PC-3 (cell line): ENCODE measurements at places on chromosomes 11 and 22. TPM values are rescaled to one million over a fixed set of nuclear protein-coding genes. Genes with fewer than 3 reads are reported as not detected.
A peak's percentile ranks its signal among the peaks of the same experiment; 100 is the strongest.

The ABCG4 gene
- 0.15 and 0.63 TPM in 2 replicates for total RNA-seq

The MIOX gene
- not detected in 2 replicates for total RNA-seq

The PDE3B gene
- total RNA-seq: 0.11 TPM in 1 of 2 replicates, not detected in the other

The KDM4E gene
- not detected in 2 replicates for total RNA-seq

The MMP1 gene
- 6.5 and 7.3 TPM in 2 replicates for total RNA-seq

The GSTT2 gene
- not detected in 2 replicates for total RNA-seq

- peaks cover 29% of the 10 kb centered on the region for H3K36me3 ChIP-seq
- H3K4me1 ChIP-seq: peaks cover 19% of the 10 kb centered on the region
- no peak overlapping the region for H3K4me3 ChIP-seq
- no peak for DNase-seq
- H3K27me3 ChIP-seq: no peaks in the 10 kb centered on the region
- no peak overlapping the region for H3K27ac ChIP-seq
Observed at GRCh38 chr11:396948-397548, 3.0 kb downstream of the PKP3 start.

DNA sequence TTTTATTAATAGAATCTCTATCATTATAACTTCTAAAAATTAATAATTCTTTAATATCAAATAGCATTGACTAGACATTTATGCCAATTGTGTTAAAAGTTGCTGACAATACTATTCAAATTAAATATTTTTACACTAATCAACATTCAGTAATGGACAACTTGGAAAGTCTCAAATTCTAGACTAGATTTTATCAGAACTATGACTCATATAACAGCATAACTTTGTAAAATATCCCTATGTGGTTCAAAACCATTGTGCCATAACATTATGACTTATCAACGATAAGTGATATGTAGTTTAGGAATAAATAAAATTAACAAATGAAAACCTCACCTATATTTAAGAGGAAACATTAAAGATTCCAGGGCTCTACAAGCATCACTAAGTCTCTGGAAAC is 291.8 kb downstream of the SBF2 start:
- DNase-seq: peak; percentile 35
- no peaks in the 10 kb centered on the region for H3K36me3 ChIP-seq
- no peaks in the 10 kb centered on the region for H3K27me3 ChIP-seq
- H3K4me1 ChIP-seq: peaks cover 5% of the 10 kb centered on the region; the same call in 1 of the 2 replicates

- H3K4me3 ChIP-seq: no peak overlapping the region
- H3K27ac ChIP-seq: no peak overlapping the region
- H3K36me3 ChIP-seq: no peaks in the 10 kb centered on the region
- H3K27me3 ChIP-seq: no peaks in the 10 kb centered on the region
Observed at GRCh38 chr11:122042981-122043380, 73.0 kb downstream of the BLID start.

- H3K27ac ChIP-seq: no peak overlapping the region
- no peak for DNase-seq
- H3K4me3 ChIP-seq: no peak overlapping the region
- H3K27me3 ChIP-seq: no peaks in the 10 kb centered on the region
Observed at GRCh38 chr11:72283947-72284346, 40.0 kb upstream of the PHOX2A start.

DNA sequence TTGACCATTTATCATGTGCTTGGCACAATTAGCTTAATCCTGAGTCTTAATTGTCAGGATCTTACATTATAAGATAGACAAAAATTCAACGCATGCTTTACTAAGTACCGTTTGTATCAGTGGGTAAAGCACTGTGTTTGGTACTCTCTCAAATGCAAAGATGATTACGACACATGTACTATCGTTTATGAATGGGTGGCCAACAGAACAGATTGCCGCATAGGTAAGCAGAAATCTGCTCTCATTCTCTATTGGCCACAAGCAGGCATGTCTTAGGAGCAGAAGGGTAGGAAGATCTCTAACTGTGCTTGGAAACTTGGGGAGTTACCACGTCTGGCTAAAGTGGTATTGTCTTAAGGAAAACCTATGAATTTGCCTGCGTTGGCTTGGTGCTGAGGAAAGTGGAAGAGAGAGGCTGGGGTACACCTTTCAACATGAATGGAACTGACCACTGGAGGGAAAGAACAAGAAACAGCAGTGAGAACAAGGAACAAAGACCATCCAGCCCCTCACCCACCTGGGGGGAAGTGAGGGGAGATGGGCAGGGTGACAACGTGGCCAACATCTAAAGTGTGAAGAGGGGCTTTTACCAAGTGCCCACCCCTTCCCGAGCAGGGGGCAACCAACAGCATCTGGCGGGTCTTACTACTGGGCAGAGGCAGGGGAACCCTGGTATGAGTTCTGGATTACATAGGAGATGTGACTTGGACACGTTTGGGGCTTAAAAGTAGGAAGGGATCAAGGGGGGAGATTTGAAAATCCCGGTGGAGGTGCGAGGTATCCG is 1.0 kb upstream of the TUBA8 start:
- DNase-seq: no peak
- H3K36me3 ChIP-seq: no peaks in the 10 kb centered on the region
- no peak overlapping the region for H3K27ac ChIP-seq
- no peaks in the 10 kb centered on the region for H3K27me3 ChIP-seq
- no peaks in the 10 kb centered on the region for H3K4me1 ChIP-seq
- peak overlapping the region; percentile 63; the same call in 1 of the 2 replicates for H3K4me3 ChIP-seq

DNA sequence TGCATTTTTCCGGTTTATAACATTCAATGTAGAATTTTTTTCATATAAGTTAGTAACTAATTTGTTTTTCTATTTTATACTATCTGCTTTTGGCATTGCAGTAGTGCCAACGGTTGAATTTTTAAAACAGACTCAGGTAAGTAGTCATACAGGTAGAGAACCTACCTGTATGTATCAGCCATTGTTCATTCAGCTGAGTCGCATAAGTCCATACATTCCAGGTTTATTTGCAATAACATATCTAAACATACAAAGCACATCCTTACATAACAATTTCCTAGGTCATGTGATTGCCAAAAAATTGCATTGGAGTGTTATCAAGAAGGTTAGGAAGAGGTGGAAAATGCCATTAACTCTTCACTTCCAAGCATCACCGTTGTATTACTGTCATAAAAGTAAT is 1059.3 kb upstream of the CNTN5 start:
- H3K4me1 ChIP-seq: peaks cover 12% of the 10 kb centered on the region
- no peaks in the 10 kb centered on the region for H3K36me3 ChIP-seq
- no peak overlapping the region for H3K4me3 ChIP-seq
- H3K27ac ChIP-seq: no peak overlapping the region
- no peak for DNase-seq
- no peaks in the 10 kb centered on the region for H3K27me3 ChIP-seq

DNA sequence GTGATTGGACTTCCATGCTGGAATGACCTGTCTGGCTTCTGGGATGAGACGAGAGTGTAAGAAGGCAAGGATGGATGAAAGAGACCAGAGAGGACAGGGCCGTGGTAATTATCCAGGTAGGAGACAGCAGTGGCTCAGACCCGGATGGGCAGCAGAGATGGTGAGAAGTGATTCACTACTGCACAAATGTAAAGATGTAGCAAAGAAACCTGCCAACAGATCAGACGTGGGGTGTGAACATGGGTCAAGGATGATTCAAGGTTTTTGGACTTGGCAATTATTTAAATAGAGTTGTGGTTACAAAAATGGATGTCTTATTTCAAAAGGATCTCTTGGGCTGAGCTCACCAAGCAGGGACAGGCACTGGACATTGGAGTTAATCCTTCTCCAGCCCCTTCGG is 32.7 kb downstream of the RIBC2 start:
- H3K27me3 ChIP-seq: no peaks in the 10 kb centered on the region
- DNase-seq: no peak
- H3K4me3 ChIP-seq: no peak overlapping the region
- H3K36me3 ChIP-seq: no peaks in the 10 kb centered on the region
- no peak overlapping the region for H3K27ac ChIP-seq

DNA sequence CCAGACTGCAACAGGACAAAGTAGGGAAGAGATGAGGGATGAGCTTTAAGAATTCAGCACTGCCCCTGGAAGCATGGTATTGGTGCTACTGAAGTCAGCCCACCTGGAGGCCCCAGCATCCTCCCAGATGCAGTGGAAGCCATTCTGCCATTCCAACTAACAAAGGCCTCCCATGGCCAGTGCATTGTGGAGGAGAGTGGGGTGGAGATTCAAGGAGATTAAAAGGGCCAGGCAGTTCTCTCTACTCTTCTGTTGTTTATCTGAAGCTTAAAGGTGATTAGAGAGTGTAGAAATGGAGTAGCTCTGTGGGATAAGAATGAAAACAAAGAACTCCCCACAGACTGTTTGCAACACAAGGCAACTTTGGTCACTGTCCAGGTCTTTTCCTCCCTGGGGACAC is 24.1 kb upstream of the TSKU start:
- H3K36me3 ChIP-seq: no peaks in the 10 kb centered on the region
- no peaks in the 10 kb centered on the region for H3K27me3 ChIP-seq
- no peak overlapping the region for H3K27ac ChIP-seq
- no peak overlapping the region for H3K4me3 ChIP-seq

- no peak overlapping the region for H3K4me3 ChIP-seq
- no peaks in the 10 kb centered on the region for H3K27me3 ChIP-seq
- H3K36me3 ChIP-seq: no peaks in the 10 kb centered on the region
- DNase-seq: peak; percentile 66
- no peak overlapping the region for H3K27ac ChIP-seq
Observed at GRCh38 chr11:103608566-103608965, 427.9 kb upstream of the DDI1 start.

DNA sequence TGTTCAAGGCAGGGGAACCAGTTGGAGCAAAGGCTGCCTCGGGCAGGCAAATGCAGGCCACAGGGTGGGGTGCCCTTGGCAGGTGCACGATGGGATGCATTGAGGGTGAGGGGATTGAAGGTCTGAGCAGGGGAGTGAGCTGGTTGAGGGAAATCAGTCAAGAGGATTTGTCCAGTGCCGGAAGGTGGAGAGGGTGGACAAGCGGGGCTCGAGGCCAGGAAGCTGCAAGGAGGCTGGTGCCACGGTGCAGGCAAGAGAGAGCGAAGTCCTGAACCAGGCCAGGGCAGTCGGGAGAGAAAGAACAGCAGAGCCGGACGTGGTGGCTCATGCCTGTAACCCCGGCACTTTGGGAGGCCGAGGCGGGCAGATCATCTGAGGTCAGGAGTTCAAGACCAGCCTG is 10.4 kb upstream of the MS4A10 start:
- H3K4me3 ChIP-seq: no peak overlapping the region
- no peaks in the 10 kb centered on the region for H3K27me3 ChIP-seq
- H3K27ac ChIP-seq: no peak overlapping the region
- H3K4me1 ChIP-seq: peaks cover 11% of the 10 kb centered on the region
- DNase-seq: no peak

GRCh38 chr22:36839356-36840073 is 21.3 kb upstream of the NCF4 start:
- peak overlapping the region; percentile 57 for H3K27ac ChIP-seq
- no peak overlapping the region for H3K4me3 ChIP-seq
- no peaks in the 10 kb centered on the region for H3K27me3 ChIP-seq
- peaks cover 22% of the 10 kb centered on the region for H3K4me1 ChIP-seq

DNA sequence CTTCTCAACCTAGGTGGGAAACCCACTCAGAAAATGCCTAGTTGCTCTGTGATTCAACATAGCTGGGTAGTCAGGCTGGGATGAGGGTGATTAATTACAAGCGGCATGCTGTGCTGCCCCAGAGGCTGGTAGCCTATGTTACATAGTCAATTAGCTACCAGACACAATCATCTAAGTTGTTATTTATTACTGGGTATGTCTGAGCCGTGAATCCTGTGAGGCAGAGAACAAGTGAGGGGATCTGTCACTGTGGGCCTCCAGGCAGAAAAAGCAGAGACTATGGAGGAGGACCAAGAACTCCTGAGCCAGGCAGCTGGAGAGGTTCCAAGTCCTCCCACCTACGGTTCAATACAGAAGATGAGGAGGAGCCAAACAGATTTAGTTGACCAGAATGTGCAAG is 186.6 kb upstream of the BDNF start:
- H3K4me3 ChIP-seq: no peak overlapping the region
- peaks cover 10% of the 10 kb centered on the region for H3K4me1 ChIP-seq
- no peaks in the 10 kb centered on the region for H3K36me3 ChIP-seq
- no peak for DNase-seq
- H3K27ac ChIP-seq: no peak overlapping the region
